ENCODE measurements at places on chromosomes 16 and 17.

DNA sequence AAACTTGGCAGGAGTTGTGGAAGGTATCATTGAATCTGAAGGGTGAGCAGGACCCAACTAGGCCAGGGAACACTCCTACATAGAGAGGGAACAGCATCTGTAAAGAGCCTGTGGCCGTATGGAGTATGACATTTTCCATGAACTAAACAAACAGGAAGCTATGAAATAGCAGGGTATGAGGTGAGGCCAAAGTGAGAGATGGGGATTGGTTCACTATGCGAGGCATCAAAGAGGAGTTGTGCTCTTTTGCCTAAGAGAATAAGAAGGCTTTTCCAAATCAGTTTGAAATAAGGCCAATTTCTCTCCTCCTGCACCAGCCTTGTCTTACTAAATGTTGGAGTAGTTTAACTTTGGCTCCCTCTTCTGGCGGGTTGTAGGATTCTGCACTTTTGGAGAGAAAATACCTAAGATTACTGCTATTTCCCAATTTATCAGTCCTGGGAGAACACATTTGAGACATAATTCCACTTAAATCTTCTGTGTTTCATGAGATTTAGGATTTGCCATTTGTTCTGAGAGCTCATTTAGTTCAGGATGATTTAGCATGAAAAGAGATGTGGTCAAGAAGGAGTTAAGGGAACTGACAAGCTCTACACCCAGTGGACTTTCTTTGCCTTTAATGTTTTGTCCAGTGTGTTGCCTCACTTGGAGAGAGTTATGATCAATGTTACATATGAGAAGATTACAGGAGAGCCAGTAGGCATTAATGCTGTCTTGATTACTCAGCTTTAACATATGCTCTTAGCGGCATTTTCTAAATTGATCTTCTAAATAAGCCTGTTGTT lies 55.4 kb downstream of the TNRC6C start:
- peak; percentile 11 for DNase-seq

DNA sequence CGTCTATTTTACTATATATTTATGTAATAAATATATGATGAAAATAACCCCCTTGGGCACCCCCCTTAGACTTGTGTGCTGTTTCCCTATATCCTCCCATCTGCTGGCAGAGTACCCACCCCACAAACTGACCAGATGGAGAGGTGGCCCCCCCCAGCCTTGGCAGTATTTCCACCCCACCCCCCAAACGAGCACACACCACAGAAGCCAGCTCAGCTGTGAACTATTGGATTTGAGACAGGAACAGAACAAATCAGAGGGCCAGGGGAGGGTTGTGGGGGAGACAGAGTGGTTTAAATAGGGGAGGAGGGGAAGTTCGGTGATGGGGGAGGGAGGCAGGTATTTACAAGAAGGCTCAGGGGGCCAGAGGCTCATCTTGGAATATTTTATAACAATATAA lies 7.8 kb downstream of the NR1D1 start:
- DNase-seq, result no peak

DNA sequence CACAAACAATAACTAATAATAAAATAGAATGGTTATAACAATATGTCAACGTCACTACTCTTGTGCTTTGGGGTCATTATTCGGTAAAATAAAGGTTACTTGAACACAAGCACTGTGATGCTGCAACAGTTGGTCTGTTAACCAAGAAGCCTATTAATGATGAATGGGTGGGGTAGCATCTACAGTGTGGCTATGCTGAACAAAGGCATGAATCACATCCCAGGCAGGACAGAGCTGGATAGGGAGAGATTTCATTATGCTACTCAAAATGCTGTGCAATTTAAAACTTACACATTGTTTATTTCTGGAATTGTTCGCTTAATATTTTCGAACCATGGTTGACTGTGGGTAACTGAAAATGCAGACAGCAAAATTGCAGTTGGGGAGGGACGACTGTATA lies 9.1 kb upstream of the HS3ST2 start:
- DNase-seq, result no peak

DNA sequence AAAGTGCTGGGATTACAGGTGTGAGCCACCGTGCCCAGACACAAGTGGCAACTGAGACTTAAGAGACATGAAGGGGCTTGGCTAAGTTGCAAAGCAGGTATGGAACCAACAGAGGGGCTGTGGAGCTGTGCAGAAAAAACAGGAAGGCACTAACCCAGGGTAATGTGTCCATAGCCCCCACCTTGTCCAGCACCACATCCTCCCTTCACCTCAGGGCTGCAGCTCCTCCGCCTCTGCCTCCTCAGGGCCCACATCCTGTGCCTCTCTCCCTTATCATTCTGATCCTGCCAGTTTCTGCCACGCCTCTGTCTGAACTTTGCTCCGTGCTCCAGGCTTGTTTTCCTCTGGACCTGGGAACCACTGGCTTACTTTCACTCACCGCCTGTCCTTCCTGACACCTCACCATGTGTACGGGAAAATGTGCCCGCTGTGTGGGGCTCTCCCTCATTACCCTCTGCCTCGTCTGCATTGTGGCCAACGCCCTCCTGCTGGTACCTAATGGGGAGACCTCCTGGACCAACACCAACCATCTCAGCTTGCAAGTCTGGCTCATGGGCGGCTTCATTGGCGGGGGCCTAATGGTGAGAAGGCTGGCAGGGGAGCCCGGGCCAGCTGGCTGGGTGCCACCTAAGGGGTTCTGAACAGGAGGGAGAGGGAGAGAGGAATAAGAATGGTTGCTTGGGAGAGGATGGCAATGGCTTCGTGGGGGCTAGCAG lies at the start of gene TM4SF5:
TM4SF5 (plus strand) TSS at position 368 of the 716 bp plus-strand sequence; CDS start at position 405, 37 bp downstream.
- DNase-seq, result no peak

DNA sequence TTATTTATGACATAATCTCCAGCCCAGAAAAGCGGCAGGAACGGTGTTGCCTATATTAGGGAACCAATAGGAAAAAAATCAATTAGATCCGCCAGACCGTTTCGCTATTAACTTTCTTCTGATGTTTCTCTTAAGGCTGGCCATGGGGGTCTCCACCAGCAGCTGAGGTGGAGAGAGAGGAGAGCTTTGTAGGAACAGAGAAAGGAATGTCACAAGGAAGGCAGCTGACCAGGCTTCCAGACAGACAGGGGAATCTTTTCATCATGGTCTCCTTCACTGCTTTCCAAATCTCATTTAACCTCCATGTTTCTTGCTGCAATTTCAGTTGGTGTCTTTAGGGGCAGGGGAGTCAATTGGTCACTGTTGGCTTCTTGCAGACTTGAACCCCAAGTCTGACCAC lies 8.9 kb upstream of the SEZ6 start:
- no peak for DNase-seq

DNA sequence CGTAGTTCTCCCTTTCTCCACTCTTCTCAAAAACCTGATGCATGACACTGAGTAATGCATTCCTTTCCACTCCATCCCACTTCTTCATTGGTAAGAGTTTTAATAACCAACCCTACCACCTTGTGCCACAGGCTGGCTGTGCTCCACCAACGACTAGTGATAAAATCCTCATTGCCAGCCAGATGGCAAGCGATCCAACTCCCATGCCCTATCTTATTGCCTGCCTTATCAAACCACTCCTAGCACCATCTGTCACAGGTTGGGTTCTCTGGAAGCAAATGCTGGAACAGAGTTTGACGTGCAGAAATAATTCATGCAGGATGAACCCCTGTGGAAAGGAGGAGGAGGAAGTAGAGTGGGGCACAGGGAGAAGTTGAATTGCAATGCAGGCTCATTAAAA lies 99.5 kb downstream of the CHD9NB start:
- DNase-seq, result no peak

DNA sequence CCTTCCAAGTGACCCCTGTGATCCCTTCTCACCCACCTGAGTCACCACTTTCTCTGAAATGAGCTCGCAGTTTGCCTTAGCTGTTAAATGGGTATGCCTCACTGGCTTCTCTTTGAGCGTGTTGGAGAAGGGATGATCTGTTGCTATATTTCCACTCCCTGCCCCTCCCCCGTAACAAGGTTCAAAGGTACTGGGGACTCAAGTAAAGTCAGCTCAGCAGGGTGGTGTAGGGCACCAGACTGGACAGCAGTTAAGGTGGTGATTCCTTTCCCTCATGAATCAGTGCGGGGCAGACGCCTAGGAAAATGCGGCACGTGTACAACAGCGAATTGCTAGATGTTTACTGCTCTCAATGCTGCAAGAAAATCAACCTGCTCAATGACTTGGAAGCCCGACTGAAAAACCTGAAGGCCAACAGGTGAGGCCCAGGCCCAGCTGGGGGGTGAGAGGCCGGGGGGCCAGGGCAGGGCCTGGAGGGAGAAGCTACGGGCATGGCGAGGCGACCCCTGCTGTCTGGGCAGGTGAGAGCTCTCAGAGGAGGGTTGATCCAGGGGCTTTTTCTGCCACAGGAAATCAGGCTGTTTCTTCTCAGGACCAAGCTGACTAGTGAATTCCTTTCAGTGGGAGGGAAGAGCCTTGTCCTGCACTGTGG lies 130.3 kb downstream of the RAB11FIP4 start:
- DNase-seq, result no peak

DNA sequence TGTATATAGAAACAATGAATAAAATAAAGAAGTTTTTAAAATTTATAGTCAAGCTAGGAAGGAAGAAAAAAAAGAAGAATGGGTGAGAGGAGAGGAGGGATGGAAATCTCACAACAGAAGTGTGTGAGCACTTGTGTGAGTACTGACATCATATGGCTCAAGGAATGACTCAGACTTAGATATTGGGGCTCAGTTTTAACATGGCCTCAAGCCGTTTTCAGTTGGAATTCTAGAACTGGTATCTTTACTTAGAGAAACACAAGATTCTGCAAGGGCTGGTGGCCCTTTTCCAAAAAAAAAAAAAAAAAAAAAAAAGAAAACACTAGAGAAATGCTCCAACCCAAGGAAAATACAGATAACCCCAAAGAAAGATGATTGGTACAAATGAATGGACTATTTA lies 55.1 kb downstream of the STXBP4 start:
- no peak for DNase-seq

DNA sequence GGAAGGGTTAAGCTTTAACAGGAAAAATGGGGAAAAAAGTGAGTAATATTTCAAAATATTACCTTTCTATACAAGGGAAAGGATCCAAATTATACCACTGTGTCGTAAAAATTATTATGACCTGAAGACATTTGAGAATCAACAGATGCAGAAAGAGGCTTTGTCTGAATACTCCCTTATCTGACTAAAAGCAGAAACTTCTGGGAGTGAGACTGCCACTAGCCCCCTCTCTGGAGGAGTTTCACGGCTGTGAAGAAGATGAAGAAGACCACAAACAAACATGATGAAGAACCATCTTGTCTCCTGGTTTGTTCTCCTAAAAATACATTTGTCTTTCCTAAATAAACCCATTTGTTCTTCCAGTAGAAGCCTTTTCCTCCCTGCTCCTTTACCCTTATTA lies 29.4 kb downstream of the CNTROB start:
- no peak for DNase-seq

DNA sequence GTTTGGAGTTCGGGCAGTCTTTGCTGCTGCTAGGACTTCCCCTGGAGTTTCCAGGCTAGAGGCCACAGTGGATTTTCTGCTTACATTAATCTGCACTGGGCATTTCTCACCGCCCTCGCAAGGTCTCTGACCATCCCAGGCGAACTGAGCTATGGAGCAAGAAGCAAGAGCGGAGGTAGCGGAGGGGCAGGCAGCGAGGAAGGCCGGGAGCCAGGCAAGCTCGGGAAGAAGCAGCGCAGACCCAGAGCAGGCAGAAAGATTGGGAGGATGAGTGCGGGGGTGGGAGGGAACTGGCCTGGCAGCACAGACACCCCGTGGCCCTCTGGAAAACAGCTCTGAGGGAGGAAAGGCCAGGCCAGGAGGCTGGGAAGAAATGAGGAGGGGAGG lies 3.8 kb downstream of the COTL1 start:
- DNase-seq, result no peak

DNA sequence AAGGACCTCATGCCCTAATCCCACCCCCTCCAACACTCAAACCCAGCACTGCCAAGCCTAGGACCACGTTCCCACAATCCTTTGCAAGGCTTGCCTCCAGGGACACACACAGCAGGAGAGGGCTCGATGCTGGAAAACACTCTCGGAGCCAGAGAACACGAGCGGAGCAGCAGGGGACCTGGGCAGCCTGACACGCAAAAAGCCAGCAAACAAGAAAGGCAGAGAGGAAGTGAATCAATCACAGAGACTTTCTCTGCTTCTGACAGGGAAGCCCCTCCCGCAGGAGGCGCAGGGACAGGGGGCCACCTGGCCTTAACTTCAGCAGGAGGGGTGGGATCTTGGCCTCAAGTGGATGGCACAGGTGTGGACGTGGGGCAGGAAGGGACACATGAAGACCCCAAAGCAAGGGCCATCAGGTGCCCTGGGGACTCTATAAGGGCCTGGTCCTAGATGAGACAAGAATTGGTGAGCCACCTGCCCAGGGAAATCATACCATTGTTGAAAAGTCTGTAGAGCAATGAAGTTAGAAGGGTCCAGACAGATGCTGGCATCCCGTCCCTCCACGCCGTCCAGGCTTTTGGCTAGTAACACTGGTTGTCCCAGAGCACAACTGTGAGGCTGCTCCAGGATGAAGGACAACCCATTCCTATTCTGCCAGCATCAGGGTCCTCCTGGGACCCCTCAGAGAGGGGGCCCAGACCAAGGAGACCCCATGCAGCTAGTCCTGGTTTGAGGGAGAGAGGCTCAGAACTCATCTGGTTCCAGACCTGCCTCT lies 2.2 kb downstream of the SDK2 start:
- DNase-seq, result no peak

DNA sequence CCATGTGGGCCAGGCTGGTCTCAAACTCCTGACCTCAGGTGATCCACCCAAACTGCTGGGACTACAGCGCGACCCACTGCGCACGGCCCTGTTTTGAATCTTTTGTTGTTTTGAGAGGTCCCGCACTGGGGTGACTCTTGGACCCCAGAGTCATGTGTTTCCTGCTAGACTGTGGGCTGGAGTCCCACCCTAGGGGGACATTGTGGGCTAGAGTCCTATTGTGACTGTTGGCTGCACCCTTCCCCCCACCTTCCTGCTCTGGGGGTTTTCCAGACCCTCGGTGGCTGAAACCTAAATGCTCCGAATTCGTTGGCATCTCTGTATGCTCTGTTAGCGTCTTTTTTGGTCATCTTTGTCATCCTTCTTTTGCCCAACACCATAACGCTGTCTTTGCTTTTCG lies 16.0 kb downstream of the NUPR1 start:
- no peak for DNase-seq

DNA sequence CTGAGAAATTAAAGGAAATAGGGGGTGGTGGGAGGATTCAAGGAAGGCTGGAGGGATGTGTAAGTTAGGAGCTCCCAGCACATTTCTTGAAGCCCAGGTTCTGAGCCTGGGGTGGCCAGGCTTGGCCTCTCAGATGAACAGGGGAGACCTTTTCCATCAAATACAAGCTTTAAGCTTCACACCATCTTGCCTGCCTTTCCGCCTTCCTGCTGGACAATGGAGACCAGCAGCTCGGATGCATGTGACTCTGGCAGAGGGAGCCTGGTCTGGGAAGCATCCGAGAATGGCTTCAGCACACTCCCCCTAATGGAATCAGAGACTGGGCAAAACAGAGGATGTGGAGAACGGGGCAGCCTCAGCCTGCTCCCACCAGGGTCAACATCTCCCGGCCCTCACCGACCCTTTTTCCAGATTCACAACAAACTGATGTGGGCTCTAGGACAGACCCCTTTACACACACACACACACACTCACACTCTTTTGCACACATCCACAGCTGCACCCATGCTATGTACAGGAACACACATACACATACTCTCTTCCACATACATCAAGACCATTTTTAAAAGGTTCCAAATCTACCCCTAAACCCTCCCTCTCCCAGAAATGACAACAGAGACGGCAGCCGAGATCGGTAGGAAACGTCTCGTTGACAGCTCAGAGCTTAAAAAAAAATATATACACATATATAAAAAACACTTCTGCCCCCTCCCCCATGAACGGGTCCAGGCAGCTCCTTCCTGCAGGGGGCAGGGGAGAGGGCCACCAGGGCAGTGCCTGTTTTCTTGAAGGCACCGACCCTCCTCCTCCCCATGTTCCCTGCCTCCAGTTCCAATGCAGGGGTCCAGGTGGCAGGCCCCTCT lies 6.5 kb upstream of the ATXN7L3 start:
- DNase-seq, result no peak

All from activated naive CD8-positive, alpha-beta T cell treated with anti-CD3 and anti-CD28 coated beads, Interleukin-2, amount 50 U/mL, for 16 hours (primary cell).